ENCODE measurements at places on chromosomes 11 and 22.

DNA sequence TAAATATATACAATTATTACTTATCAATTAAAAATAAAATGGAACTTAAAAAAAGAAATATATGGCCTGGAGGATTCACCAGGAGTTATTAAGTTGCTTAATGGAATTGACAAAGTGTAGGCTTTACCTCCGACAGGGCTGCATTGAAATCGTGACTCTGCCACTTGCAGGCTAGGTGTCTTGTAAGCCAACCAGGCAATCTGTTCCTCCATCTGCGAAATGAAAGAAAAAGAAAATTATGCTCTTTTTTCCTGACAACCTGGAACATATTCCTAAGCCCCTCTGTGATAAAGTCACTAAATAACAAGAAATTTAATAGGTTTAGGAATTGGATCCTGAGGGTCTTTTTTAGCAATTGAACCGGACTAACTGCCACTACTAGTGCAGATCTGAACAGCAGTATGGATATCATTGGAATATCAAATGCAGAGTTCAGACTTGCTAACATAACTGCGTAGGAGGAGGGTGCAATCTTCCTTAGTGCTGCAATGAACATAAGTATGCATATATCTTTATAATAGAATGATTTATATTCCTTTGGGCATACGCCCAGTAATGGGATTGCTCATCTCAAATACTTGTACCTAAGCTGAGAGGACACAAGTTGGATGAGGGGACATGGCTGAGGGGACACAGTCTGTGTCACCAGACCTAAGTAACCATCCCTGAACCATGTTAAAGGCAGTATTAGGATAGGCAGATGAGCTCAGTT is 42.5 kb upstream of the CEP126 start:
- no peak for DNase-seq

DNA sequence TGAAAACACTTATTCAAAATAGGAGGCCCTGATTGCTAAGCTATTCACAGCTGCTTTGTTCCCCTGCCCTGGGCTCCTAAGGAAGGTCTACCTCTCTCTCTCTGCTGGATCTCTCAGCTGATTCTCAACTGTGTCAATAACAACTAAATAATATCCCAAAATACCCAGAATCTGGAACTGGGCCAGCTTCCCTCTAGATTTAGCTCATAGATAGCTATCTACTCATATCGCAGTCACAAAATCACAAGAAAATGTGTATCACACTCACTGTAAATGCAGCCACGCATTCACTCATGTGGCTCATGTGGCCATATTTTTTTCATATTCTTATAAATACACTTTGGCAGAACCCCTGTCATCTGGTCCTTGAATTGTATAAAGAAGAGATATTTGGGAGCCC is 555.1 kb downstream of the OPCML start:
- DNase-seq, result no peak

DNA sequence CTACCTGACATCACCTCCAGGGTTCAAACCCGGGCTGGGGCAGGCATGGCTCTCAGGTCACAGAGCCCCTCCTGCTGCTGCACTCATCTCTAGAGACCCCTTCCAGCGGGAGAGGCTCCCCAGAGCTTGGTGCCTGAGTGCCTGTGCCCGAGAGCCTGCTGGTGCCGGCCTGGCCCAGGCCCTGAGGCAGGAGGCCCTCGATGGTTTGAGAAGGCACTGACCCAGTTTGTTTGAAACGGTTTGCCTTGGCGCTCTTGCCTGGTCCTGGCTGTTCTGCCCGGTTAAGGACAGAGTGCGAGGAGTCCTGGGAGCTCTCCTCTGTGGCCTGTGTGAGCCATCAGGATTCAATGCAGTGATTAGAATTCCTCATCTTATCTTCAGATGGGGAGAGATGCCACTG is 88.9 kb downstream of the TBC1D22A start:
- DNase-seq, result no peak

GRCh38 chr22:44335903-44336803 is 23.4 kb upstream of the SHISAL1 start:
- DNase-seq, result no peak

DNA sequence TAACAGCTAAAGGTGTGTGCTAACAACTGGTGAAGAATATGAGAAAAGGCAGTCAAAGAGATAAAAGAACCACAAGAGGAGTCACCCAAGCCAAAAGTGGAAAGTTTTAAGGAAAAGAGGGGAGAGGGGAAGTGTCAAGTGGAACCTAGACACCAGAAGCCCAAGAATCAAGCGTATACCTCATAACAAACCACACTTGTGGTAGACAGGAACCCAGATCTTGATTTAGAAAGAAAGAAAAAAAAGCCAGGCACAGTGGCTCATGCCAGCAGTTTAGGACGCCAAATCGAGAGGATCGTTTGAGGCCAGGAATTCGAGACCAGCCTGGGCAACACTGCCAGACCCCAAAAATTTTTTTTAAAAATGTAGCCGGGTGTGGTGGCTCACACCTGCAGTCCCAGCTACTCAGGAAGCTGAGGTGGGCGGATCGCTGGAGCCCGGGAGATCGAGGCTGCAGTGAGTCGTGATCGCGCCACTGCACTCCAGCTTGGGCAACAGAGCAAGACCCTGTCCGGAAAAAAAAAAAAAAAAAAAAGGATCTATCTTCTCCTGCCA is 877 bp downstream of the SLC25A17 start:
- no peak for DNase-seq

- DNase-seq, result no peak
Measured at GRCh38 chr11:13378316-13378715, 84.7 kb downstream of the BTBD10 start.

- DNase-seq, result no peak
Measured at GRCh38 chr11:115256397-115257197, 247.6 kb downstream of the CADM1 start.

DNA sequence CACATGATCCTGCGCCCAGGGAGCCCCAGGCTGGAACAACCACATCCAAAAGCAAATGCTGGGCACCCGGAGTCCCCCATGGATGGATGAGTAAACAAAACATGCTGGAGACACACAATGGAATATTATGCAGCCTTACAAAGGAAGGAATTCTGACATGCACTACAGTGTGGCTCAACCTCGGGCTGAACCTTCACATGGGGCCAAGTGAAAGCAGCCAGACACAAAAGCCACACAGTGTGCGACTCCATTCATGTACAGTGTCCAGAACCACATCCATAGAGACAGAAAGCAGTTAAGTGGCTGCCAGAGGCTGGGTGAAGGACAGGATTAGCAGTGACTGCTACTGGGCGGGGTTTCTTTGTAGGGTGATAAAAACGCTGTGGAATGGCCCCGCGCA is 10.1 kb downstream of the POLR3H start:
- DNase-seq, result no peak

DNA sequence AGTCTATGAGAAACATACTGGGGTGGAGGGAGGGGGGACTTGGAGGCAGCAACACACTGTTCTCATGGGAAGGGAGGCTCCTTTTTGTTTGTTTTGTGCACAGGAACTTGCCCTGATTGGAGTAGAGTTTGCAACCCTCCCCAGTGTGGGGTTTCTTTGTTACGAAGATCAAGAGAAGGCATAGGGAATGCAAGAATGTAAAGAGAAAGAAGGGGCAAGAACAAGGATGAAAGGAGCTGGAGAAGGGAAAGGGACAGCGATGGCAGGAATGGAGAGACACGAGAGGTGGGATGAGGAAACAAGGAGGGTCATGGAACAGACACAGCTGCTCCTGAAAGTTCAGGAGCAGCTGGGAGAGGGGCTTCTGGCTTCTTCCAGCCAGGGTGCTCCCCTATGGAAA is 611.7 kb downstream of the NTM start:
- DNase-seq, result no peak

DNA sequence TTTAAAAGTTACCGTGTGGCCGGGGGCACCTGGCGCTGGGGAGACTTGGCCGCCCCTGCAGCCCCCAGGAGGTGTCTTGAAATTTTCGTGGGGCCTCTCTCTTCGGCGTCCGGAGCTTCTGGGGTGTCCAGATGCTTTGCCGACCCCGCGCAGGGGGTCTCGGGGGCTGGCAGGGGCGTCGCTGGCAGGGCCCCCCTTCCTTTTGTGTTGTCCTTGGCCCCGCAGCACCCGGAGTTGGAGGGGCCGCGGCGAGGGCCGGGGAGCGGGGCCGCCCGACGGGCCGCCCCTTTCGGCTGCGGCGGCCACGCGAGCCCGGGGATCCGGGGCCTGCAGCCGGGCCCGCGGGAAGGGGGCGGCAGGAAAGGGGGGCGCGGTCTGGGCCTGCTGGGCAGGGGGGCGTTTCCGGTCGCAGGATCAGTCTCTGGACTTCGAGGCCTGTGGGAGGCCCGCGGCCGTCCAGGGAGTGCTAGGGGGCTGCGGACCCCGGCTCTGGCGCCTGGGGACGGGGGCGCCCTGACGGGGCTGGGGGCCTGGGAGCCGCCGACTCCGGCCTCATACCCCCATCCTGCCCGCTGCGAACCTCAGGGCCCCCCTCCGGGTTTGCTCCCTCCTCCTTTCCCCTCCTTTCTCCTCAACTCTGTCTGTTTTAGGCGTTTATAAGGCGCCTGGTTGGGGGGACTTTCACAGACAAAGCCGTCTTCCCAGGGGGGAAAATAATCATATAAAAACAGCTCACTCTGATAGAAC is 869 bp downstream of the ZC3H7B start:
- DNase-seq, result peak; percentile 24

- no peak for DNase-seq
Measured at GRCh38 chr22:36858966-36859365, 1.8 kb upstream of the NCF4 start.

DNA sequence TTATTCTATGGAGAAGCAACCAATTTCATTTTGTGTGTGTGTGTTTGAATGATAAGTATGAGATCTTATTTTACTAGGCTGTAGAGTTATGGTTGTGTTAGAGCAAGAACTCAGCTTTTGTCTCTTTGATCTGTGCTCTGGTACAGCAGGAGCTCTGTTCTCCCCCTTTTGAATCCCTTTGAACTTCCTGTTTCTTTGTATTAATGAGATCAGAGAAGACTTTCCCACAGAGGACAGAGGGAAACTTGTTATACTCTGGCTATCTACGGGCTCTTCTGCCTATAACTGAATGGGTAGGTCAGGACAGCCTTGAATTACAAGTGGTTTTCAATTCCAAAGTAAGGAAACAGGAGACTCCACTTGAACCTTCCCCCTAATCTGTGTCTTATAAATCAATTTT is 1015.0 kb upstream of the RAG2 start:
- no peak for DNase-seq

DNA sequence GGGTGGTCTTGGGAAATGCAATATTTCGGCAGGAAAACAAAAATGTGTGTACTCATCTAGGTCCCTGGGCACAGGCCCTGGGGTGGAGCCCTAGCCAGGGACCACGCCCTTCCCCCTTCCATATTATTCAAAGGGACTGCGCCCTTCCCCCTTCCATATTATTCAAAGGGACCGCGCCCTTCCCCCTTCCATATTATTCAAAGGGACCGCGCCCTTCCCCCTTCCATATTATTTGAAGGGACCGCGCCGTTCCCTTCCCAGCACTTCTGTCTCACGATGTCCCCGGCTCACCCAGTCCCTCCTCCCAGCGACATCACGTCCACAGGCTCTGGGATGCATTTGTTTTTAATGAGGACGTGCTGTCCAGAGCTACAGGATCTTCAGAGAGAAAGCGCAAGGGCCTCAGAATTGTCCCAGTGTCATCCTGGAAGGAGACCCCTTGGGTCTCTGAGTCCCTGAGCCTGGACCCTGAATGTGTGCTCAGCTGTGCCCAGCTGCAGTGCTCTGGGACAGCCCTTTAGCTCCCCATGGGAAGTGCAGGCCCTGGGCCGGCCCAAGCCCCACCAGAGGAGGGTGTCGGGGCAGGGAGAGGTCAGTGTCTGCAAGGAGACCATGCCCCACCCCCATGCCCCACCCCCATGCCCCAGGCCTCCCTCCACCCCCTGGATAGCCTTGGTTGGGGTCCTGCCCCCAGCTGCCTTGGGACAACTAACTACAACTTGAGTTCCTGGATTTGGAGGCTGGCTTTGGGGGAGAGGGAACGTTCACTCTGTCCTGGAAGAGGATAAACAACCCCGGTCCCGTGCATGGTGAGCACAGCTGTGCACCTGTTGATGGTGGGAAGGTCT is 810.0 kb downstream of the BRD1 start:
- no peak for DNase-seq

DNA sequence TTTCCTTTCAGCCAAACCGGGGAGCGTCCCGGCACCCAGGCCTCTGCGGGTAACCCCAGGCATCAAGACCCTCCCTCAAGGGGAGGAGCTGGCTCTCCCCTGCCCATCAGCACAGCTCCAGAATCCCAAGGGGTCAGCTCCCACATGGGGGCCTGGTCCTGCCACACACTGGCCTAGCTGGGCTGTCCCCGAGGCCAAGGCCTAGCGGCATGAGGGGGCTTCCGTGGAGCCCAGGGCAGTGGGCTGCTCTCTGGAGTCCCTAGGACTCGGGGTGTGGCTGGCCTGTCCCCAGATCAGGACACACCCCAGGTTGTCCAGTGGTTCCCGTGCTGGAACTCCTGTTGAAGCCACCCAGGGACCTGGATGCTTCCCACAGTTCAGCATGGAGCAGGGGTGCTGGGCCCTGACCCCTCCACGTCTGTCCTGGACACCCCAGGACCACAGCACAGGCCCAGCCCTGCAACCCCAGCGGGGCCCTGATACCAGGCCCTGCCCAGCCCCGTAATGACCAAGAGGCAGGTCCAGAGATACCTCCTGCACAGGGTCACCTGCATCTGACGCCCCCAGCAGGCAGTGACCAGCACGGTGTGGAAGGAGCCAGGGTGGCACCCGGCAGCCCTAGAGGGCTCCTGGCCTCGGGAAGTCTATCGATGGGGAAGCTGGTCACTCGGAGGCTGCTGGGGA is 5.5 kb downstream of the HRAS start:
- DNase-seq, result no peak

- DNase-seq, result no peak
Measured at GRCh38 chr11:12128301-12128751, 17.9 kb downstream of the MICAL2 start.

DNA sequence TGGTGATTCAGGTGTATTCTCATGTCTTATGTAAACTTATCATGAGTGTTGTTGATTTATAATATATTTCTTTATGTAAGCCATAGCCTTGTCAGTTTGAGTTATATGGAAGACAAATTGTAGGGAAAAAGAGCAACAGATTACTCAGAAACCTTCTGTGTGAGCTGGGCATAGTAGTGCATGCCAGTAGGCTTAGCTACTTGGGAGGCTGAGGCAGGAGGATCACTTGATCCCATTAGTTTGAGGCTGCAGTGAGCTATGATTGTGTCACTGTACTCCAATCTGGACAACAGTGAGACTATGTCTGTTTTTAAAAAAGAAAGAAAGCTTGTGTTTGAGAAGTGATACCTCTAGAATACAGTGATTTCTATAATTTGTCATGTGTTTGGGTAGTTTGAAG is 2.2 kb upstream of the RAB30 start:
- DNase-seq, result no peak

- DNase-seq, result peak; percentile 35
Measured at GRCh38 chr11:10930972-10931760, 73.3 kb upstream of the ZBED5 start.

- no peak for DNase-seq
Measured at GRCh38 chr11:92980312-92980711, 10.9 kb downstream of the MTNR1B start.

DNA sequence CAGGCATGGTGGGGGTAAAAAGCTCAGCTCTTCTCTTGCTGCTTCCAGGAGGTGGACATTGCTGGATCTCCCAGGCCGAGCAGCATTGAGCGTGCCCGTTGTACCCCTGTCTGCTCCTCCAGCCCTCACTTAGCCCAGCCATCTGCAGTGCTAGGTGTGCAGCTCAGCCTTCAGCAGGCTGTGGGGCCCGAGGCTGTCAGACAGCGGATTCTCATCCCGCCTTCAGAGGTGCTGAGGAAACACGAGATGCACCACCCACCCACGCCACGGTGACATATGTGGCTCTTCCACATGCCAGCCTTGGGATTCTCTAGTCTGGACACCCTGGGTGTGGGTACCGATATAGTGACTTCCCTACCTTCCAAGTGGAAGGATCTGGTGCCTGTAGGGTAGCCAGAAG is 48.9 kb upstream of the NECTIN1 start:
- no peak for DNase-seq

Data from CD4-positive, alpha-beta memory T cell (primary cell).